ENCODE measurements at places on chromosomes 5 and 9. TPM values are rescaled to one million over a fixed set of nuclear protein-coding genes. Genes with fewer than 3 reads are reported as not detected.

The DNAH5 gene
- 0.30 TPM for total RNA-seq

- DNase-seq, result no peak
These were observed 41.7 kb upstream of the NSMF start for GRCh38 chr9:137500666-137501397.

The PCDHGA1 gene
- total RNA-seq, result 2.3 TPM

DNA sequence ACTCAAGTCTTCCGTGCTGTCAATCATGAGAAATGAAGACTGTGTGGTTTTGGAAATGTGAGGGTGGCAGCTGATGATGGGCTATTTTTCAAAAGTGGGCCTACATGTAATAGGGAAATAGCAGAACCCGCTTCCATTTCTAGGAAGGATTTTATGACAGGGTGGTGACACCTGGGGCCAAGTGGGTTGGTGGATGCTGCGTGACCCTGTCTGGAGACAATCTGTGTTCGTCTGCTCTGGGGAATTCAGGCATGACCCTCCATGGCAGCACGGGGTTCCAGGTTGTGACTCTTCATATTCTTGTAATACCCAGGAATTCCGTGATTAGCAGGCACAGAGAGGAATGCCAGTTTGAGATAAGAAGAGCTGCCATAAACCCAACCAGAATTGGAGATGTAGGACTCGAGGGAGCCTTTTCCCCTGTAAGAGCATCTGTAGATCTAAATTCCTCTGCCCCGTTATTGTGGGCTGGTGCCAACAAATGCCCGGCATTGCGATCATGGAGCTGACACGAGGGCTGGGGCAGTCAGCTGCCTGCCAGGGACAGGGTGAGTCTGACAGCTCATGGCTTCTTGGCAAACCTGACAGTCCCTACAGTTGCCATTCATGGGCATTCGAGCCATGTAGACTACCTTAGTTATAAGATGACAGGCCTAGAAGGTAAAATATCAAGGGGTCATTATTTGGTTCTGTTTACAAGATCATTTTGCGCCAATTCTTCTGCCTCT lies 279.7 kb downstream of the GADD45G start:
- DNase-seq, result peak; percentile 62

DNA sequence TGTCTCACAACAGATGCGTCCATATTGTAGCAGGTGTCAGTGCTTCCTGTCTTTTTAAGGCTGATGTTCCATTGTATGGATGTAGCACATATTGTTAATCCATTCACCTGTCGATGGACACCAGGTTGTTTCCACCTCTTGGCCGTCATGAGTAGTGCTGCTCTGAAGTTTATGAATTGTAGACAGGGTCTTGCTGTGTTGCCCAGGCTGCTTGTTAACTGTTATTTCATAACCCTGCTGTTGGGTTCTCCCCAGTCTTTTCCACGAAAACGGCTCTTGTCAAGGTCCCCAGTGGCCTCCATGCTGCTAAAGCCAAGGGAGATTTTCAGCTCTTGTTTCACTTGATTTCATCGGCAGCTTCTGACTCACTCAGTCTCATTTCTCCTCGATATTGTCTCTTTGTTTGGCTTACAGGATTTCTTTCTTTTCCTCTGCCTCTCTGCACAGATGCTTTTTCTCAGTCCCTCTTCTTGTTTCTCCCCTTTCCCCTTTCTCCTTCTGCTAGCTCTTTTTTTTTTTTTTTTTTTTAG lies 12.1 kb upstream of the PSD2 start:
- DNase-seq, result no peak

DNA sequence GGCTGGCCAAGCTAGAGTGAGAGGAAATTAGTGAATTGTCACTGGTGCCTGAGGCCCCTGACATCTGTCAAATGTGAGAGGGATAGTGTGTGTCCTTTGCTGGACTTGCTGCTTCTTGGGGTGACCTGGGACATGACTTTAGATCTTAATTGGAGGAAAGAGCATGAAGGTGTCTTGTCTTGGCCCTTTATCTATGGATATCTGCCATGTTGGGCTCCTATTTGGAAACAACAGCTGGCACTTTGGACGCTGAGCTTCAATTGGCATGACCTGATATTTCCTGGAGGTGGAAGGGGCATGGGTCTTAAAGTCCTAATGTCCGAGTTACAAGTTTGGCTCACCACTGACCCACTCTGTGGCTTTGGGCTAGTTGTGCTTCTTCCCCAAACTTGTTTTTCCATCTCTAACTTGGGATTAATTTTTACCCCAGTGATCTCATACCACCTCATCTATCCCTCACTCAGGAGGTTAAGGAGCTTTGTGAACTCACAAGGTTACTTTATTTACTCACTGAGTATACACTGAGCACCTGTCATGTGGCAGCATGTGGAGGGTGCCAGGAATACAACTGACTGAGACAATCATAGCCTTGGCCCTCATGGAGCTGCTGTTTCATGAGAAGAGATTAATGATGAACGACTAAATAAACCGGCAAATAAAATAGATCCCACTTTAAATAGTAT lies 30.1 kb upstream of the CXCL14 start:
- no peak for DNase-seq

The FAM78A gene
- total RNA-seq, result 43.4 TPM

DNA sequence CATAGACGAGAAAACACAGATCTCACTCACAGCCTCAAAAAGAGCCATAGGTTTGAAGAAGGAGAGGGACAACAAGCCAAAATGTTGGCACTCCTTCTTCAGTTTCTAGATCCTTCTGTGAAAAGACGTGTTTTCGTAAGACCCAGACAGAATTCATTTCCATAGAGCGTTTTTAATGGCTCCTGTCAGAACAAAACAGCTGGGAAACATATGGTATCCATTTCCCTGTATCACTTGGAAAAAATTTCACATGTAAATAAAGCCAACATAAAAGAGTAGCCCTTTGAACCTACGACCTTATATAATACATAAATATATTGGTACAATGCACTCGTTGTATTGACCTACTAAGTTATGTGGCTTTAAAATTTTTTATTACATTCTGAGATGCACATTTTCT lies 108.1 kb downstream of the SNCAIP start:
- DNase-seq, result no peak
